ENCODE measurements at places on chromosomes 3 and 15.

DNA sequence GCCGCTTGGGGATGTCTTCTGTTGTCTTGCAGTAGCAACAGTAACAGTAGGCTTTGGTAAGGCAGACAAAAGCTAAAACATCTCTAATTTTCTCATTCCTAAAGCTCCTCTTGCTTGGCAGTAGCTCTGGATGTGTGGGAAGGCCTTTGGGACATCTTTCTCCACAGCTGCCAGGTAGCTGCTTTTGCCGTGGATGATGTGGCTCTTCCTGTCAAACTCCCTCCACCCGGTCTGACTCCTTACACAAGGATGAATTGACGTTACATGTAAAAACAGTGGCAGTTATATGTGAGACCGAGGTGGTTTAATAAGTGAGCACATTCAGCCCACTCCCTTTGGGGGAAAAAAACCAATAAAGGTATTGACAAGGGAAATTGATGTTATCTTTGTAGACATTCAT is 309.1 kb downstream of the TUSC7 start:
- DNase-seq = no peak

GRCh38 chr3:173970281-173970680 is 572.7 kb downstream of the NLGN1 start:
- no peak for DNase-seq

DNA sequence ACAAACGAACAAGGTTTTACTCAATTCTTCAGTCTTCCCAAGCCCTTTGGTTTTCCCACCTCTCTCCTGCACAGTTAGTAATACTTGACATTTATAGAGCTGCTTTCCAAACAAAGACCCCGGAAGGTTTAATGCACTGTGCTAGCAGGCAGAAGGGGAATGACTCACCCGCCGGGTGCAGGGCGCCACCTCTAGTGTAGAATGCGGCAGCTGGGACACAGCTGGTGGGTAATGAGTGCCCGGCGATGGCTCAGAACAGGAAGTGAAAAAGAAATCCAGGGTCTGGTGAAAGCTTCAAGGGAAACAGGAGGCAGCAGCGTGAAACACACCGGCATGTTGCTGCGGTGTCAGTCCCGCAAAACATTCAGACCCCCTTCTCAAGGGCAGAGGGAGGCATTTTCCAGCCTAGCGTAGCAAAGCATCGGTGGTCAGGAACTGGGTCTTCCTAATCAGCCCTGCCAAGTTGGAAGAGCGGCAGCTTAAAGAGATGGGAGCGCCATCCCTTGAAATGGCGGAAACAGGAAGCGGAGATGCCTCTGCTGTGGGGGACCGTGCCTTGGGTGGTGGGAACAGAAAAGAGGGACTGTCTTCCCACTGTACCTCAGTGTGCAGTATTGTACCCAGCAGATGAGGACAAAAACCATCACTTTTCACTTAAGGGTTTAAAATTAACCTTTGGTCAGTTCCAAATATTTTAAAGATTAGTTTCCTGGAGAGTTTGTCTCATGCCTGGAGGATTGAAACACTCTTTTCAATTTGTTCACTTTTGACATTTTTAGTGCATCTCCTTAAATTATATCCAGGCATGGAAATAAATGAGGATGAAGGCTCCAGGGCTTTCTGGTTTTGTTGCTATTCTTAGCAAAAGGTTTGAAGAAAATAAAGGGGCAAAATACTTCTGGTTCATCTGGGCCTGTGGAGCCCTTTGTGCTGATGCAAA is 160.7 kb upstream of the MCTP2 start:
- no peak for DNase-seq

DNA sequence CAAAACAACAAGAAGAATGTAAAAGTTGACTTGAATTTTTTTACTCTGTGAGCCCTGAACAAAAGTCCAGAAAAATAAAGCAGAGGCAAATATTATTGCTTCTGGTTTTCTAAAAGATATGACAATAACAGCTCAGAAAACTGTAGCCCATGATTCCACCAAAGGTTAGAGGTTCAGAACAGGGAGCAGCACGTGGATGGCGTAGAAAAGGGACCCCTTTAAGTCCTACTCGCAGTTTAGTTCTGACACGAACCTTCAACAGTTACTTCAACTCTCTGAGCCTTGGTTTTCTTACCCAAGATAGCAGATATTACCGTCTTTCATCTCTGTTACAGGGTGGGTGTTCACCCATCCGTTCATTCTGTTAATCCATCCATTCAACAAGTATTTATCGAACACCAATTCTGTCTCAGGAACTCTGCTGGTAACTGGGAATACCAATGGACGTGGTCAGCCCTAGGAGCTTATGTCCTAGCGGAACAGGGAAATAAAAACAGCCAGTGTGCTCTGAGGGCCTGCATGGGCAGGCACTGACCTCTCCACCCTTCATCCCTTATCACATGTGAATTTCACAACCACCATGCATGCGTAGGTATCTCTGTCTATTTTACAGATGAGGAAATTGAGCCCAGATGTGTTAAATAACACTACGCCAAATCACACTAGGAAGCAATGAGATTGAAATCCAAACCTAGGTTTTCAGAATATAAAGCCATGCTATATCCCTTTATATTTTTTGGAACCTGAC is 274.2 kb upstream of the ICE2 start:
- DNase-seq = no peak

DNA sequence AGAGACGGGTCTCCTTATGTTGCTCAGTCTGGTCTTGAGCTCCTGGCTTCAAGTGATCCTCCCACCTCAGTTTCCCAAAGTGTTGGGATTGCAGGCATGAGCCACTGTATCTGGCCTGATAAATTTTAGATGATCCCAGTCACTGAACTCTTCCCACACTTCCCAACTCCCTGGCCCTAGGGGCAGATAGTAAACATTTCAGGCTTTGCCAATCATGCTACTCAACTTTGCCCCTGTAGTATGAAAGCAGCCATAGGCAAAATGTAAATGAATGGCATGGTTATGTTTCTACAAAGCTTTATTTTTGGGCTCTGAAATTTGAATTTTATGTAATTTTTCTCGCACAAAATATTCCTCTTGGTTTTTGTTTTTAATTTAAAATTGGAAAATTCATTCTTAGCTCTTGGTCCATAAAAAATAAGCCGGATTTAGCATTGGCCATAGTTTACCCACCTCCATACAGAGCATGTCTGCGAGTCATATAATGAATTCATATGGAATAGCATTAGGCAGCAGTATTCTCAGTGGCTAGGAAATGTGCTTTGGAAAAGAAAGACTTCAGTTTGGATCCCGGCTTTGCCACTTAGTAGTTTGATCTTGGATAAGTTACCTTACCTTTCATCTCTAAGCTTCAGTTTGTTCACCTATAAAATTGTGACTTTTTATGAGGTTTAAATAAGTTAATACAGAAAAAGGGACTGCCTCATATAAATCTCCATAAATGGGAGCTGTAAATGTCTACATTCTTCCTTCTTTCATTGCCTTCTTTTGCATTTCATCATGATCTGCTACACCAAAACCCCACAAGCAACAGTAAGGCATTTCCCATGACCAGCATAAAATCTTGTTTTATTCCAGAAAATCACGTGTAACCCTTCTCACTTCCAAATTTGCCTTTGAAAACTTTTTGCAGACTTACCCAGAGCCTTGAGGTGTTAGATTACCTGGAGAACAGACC is 360.3 kb upstream of the TPM1 start:
- no peak for DNase-seq

GRCh38 chr3:134677196-134677986 is 26.6 kb upstream of the KY start:
- DNase-seq = no peak

GRCh38 chr3:55406696-55407425 is 80.2 kb downstream of the WNT5A start:
- no peak for DNase-seq

DNA sequence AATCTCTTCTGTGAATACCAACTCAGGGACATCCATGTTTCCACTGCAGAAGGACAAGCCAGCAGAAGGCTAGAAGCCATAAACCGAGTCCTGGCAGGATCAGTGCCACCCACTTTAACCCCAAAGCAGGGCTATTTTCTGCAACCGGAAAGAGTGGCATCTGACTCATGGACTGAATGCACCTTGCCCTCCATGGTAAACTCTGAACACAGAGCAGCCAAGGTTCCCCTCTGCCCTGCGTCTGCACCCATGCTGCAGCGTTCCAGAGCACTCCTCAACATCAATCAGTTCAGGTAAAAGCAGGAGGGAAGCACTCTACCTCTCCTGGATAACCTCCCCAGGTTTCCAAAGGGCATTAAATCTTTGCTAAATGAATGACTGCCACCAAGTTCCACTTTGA is 801 bp upstream of the NGRN start:
- no peak for DNase-seq

GRCh38 chr3:170634663-170635384 is 48.9 kb upstream of the SLC7A14 start:
- no peak for DNase-seq

DNA sequence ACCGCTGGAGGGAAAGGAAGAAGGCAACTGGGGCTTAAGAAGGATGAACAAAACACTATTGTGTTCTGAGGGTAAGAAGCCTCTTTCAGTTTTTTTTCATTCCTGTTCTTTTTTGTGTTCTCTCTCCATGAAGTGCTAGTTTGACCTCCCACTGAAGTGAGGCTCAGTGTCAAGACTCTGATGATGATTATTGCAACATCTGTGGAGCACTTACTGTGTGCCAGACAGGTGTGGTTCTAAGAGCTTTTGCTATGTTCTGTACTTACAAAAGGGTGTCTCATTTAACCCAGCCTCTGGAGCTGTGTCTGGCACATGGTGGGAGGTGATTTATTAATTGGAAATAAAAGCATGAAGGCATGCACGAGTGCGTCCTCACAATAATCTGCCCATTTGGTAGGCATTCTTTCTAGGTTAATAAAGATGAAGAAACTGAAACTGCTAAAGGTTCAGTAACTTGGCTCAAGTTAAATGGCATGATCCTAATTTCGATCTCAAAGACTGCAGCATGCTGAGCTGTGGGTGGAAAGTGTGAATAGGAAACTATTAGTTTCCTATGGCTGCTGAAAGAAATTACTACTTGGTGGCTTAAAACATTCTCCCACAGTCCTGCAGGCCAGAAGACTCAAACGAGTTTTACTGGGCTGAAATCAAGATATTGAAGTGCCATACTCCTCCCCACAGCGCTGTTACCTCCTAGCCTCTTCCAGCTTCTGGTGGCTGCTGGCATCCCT is 38.5 kb upstream of the VEPH1 start:
- no peak for DNase-seq

DNA sequence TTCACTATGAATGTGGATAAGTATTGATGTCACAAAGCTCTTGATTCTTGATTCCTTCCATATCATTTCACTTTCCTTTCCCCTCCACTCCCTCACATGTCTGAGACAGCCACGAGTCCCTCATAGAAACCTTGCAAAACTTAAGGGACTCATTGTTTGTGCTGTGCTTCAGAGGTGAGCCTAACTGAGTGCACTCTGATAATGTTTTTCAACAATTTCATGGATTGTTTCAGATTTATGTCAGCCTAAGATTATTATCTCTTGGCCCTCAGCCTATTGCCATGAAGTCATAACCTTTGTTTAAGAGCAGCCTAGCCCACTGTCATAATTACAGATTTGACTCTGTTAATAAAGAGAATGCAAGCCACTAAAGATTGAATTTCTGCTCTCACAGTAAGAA is 363.6 kb downstream of the MECOM start:
- no peak for DNase-seq

DNA sequence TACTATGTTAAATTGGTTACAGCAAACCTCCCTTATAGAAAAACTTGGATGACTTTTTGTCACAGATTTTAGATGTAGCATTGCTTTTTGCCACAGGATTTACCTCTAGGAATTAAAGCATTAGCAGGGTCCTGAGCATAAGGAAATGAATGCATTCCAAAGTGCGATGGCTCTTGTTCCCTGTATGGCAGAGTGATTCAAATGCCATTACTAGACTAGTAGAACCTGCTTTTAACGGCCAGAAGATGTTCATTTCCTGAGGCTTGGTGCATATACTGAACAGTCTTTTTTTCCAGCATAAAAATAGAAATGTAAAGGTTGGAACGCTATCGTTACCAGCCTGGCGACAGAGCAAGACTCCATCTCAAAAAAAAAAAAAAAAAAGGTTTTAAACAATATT is 59.4 kb downstream of the WNT5A start:
- DNase-seq = no peak

GRCh38 chr3:190384309-190384756 is 3.6 kb upstream of the CLDN16 start:
- DNase-seq = no peak

DNA sequence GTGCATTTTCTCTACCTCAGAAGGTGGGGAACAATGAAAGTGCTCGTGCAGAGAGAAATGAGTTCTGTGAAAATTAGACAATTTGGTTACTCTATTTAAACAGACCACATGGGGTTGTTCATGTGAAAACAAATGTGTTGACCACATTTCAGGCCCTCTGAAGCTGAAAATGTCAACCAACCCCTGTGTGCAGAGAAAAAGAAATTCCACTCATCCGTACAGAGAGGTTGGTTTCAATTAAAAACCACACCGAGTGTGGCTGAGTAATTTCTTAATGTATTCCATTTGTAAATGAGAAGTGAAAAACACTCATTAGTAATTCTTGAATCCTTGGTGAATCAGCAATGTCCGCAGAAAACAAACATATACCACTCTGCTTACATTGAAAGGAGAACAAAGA is 46.9 kb upstream of the SLC7A14 start:
- DNase-seq = no peak

- no peak for DNase-seq
These were observed 161.5 kb downstream of the TBC1D5 start for GRCh38 chr3:17580901-17581300.

DNA sequence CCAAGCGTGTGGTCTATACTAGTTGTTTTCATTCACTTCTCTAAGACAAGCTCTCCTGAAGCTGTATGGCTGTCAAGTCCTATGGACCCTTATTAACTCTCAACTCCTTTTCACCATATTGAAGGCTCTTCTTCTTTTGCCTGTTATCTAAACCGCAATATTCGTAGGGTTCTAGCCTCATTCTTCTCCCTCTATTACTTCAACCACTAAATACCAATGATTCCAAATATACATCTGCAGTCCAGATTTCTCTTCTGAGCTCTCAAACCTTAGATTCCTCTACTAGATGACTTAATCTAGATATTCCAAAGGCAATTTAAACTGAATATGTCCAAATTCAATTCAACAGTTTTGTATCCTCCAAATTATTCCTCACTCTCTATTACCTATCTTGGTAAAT is 24.6 kb downstream of the AQR start:
- no peak for DNase-seq

- DNase-seq = no peak
These were observed 32.7 kb upstream of the ZFAND6 start for GRCh38 chr15:80026754-80027153.

GRCh38 chr3:185820973-185821758 is 3.7 kb downstream of the IGF2BP2 start:
- no peak for DNase-seq

DNA sequence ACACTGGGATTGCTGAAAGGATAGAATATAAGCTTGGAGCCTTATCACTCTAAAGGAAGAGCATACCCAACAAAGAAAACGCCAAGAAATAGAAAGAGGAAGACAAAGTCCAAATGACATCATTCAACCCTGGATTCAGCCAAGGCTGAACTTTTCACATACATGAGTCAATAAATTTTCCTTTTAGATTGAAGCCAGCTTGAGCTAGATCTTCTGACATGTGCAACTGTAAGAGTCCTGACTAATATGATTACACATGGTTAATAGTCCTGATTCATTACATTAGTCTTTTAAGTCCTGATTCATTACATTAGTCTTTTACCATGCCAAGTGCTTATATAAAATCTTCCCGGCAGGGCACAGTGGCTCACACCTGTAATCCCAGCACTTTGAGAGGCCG is 13.6 kb upstream of the DENND6A start:
- DNase-seq = no peak
